Non-pigmented ciliary epithelial cell (primary cell): ENCODE measurements at places on chromosomes 7 and 10.
A peak's percentile ranks its signal among the peaks of the same experiment; 100 is the strongest.

DNA sequence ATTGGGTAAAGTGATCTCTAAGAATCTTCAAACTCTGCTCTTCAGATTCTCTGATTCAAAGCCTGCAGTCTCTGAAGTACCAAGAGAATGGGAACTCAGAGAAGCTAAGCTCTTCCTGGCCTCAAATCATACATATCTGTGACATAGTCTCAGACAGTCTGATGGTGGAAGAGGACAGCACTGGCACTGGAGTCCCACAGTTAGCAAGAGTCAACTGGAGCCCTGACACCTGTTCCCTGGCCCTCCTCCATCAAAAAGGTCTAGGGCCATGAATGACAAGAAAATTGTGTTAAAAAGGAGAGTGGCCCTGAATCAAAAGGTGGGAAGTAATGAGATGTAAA lies 37.7 kb downstream of the PRSS2 start:
- no peak for DNase-seq

DNA sequence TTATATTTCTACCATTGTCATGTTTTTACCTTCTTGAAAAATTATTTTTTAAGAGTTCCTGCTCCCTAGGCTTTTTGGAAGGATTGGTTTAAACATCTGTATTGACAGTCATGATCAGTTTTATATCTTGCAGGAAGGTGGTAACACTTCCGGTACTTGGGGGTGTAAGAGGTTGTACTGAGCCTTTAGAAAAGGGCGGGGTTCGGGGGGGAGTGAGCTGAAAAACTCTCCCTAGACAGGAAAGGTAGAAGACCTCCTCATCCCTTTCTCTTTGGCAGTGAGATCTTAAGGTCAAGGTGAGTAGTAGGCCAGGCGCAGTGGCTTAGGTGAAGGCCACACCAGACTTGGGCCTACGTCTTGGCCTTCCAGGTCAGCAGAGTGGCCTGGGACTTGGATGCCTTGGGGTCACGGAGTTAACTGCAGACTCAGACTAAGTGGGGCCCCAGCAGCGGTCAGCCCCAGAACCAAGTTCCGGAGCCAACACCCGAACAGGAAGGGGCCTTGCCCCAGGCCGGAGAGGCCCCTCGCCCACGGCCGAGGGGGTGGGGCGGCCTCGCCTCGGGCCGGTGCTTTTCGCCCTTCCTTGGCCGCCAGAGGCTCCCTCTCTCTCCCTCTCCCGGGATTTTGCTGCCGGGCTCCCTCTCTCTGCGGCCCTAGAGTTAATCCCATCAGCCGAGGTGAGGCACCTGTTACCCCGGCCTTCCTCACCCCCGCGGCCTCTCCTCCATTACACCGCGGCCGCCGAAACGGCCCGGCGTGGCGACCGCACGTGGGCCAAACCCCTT lies at the start of gene PPP1R9A:
Gene PPP1R9A (plus strand): TSS at position 569 of the 785 bp plus-strand sequence. CDS start 2,520 bp downstream, outside the sequence.
- DNase-seq: no peak

DNA sequence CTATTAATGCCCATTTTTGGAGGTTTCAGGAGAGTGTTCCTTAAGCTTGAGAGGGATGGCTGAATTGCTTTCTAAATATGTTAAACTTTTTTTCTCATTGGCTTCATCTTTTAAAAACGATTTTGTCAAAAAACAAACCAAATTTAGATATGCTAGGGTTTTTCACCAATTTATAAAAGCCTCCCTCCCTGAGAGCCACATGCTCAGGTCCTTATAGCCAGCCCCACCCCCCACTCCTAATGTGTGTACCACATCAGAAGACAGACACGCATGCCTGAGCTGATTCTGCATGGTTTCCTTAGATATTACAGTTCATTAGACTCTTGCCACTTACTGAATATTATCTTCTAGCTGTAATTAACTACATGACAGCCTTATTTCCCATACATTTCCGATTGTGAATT lies 2.0 kb downstream of the CUL1 start:
- no peak for DNase-seq

GRCh38 chr10:92756201-92757065 lies 66.7 kb downstream of the HHEX start:
- no peak for DNase-seq

DNA sequence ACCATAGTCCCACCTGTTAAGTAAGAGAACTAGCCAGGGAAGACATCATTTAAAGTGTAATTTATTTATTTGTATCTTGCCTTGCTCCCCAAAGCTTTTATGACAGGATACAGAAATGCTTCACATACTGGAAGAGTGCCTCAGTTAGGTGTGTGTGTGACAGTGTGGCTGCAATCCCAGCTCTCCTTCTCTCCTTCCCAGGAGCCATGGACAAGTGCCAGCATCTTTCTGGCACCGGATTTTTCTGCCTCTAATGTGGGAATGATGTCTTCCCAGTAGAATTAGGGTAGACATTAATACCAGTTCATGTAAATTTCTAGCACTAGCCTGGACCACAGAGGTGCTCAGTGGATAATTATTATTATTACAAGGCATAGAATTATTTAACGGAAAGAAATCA lies 30.3 kb upstream of the ATXN7L1 start:
- DNase-seq: no peak

DNA sequence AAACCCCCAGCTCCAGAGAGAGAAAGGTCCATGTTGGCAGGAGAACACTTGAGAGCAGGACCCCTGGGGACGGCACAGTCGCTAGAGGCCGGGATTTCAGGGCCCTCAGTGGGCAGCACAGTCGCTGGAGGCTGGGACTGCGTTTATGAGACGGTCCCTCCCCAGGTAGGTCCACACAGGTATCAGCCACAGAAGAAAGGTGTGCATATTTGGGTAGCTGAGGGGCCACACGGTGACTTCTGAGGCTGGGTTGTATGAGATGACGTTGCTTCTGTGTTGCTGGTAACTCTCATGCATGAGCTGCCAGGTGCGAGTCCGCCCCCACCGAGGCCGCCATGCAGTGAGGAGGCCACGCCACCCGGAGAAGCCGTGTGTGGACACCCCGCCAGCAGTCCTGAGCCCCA lies 56.9 kb upstream of the PPP2R2D start:
- no peak for DNase-seq

- no peak for DNase-seq
Observed at GRCh38 chr10:74213571-74214162, 62.6 kb downstream of the ADK start.

DNA sequence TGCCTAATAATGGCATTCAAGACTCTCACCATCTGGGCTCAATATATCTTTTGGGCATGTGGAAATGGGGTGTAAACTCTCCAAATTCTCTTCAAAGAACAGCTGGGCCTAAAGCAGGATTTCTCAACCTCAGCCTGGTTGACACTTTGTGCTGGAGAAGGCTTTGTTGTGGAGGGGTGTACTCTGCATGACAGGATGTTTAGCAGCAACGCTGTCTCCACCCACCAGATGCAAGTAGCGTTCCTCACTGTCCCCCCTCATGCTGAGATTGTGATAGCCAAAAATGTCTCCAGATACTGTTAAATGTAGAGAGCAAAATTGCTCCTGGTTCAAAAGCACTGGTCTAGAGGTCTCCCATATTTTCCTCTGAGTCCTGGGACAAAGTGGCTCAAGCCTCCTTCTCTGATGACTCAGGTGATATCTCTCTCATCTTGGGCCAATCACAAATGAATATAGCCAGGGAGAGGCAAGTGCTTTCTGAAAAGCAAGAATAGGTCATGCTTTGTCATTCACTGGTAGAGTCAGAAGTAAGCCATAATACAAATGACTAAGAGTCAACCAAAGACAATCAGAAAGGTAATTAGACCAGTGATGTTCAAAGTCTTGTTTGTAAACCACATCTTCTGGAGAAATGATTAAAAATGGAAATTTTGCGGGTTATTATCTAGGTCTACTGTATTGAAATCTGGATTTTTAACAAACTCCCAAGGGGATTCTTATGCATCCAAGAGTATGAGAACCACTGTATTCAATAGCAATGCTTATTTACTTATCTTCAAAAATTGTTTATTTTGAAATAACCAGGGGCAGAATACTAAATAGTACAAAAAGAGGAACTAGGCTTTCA lies 330.8 kb downstream of the PTEN start:
- no peak for DNase-seq

- no peak for DNase-seq
Observed at GRCh38 chr10:18216482-18216881, 76.3 kb downstream of the CACNB2 start.

DNA sequence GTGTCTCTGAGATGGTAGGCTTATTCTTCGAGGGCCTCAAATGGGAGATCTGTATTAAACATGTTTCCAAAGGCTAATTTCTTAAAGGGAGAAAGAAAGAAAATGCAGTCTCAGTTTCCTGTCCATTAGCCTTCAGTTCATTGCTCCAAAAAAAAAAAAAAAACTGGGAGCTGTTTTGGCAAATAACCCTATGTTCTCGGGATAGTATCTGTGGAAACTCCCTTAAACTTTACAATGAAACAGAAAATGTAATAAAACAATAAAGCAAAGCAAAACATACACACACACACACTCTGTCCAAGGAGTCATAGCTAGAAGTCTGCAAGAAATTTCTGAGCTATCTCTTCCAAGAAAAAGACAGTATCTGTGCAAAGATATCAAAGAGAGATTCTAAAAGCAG lies 172.5 kb upstream of the CELF2 start:
- no peak for DNase-seq

GRCh38 chr7:30743371-30744074 lies 8.4 kb upstream of the INMT start:
- DNase-seq: no peak

DNA sequence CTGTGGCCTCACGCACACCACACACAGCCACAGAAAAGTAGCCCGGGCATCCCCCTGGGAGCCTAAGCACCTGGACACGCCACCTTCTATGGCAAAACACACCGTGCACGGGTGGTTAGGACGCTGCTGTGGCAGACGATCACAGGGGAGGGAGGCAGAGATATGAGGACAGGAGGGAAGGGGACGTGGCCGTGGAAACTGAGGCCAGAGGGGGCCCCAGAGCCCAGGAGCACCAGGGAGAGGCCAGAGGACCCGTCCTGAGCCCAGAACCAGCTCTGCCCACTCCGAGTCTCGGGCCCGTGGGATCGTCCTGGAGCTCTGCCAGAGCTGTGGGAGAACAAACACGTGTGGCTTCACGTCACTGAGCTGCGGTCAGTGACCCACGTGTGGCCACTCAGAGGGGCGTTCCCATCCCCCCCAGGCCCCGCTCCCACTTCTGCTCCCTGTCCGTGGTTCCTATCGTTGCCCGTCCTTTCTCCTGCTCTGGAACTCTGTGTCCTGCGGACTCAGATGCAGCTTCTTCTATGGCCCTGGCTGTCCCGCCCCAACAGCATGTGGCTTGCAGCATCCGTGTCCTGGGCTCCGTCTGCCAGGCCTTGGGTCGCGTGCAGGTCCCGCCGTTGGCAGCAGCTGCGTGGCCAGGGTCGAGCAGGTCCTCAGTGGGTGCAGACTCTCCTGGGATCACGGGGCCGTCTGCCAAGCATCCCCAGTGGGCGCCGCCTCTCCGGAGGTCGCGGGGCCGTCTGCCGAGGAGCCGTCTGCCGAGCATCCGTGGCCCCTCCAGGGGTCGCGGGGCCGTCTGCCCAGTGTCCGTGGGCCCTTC lies 31.0 kb downstream of the GET4 start:
- no peak for DNase-seq

GRCh38 chr7:152312316-152312715 lies 123.5 kb downstream of the KMT2C start:
- DNase-seq: peak; percentile 9

- no peak for DNase-seq
Observed at GRCh38 chr10:46555366-46555712, 1.1 kb downstream of the GPRIN2 start.

DNA sequence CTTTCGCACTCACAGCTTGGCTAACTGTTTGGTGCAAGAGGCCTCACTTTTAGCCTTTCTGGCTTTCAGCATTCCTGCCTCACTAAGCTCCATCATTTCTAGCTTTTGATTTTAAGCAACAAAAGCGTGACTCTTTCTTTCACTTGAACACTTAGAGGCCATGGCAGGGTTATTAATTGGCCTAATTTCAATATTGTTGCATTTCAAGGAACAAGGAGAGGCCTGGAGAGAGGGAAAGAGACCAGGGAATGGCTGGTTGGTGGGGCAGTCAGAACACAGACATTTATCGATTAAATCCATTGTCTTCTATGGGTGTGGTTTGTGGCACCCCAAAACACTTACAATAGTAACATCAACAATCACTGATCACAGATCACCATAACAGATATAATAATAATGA lies 31.3 kb downstream of the CHST3 start:
- no peak for DNase-seq

DNA sequence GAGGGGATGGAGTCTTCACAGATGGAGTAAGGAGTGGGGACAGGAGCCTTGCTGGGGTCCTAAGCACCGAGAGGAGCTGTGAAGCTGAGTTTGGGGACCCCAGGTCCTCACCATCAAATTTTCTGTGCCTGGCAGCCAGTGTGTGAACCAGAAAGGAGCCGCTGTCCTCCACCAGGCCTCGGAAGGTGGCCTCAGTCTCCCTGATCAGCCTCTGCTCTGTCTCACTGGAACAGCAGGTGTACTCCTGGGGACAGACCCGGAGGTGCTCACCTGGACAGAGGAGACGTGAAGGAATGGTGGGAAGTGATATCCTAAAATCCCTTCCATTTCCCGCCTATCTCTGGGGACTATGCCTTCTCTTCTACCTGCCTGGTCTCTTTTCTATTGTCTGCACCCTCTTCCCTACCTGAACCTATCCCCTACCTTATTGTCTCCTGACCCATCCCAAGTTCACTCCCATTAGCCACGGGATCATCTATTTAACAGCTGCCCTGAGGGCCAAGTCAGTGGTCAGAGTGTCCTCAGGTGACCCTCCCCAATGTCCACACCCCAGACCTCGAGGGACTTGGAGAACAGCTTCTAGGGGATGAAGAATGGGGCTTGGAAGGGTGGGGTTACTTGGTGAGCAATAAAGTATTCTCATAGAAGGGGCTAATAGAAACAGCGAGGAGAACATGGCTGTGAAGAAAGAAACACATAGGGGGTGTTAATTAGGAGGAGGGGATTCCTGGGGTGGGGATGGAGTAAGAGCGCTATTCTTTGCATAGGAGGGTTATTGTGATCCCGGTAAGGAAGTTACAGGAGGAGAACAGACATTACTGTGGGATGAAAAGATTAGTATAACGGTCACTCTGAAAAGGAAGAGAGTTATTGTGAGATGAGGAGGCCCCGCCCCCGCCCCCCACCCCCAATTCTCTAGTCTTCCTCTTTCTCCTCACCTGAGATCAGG lies 811 bp downstream of the GPC2 start:
- no peak for DNase-seq

DNA sequence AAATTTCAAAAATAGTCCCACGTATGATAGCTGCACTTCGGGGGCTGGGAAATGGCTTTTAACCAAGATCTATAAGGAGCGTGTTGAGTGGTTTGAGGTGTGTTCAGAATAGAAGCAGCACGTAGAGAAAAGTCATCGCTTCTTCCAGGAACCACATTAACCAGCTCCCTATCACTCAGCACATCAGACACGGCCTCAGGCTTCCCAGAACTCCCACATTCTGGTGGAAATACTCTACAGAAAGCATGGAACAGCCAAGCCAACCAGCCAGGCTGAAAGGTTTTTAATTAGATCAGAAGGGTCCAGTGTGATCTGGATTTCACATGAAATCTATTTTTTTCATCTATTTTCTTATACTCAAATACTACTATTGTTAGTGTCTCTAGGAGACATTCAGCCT lies 231.5 kb upstream of the NRP1 start:
- no peak for DNase-seq
